ENCODE measurements at places on chromosomes 12 and 14.

DNA sequence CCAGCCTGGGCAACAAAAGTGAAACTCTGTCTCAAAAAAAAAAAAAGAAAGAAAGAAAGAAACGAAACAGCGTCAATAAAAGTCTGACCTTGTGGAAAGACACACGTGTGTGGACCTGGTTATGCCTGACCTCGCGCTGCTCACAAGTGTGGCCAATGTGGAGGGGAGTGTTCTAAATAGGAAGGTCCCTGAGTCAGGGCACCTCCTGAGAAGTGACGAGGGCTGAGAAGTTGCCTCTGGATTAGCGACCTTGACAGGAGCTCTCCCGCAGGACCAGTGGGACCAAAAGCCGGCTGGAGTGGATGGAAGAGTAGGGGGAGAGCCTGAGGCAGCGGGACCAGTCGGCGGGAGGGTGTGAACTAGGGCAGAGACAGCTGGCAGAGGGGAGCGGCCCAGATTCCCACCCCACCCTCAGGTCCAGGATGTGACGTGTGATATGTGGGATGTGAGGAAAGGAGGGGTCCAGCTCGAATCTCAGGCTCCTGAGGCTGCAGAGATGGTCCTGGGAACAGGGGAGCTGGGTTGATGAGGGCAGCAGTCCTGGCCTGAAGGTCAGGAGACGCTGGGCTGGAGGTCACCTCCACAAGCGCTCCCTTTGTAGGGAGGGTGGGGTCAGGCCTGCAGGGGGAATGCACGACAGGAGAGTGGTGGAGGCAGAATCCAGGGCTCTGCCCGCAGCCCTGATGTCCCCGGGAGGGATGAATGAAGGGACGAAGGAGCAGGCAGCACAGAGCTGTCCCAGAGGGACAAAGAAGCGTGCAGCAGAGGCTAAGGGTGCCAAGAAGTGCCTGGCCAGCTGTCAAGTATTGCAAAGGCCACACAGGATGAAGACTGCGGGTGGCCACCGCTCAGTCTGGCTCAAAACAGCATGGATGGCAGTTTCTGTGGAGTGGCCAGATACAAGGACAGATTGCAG lies 24.8 kb upstream of the GPR68 start:
- no peak for DNase-seq

GRCh38 chr12:119589097-119589496 lies 4.5 kb upstream of the TMEM233 start:
- no peak for DNase-seq

- no peak for DNase-seq
Observed at GRCh38 chr14:32817780-32818179, 120.9 kb upstream of the NPAS3 start.

- peak; percentile 87 for DNase-seq
Observed at GRCh38 chr12:50039151-50039835, 14.0 kb upstream of the RACGAP1 start.

DNA sequence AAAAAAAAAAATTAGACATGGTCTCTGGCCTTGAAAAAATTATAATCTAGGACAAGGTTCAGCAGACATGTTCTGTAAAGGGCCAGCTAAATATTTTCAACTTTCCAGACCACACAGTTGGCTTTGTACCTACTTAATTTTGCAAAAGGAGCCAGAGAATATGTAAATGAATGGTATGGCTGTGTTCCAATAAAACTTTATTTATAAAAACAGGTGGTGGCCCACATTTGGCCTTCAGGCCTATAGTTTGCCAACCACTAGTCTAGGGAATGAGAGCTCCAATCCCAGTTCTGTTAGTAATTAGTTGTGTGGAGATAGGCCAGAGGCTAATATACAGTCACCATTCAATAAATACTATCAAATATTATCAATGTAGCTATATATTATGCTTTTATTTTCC lies 29.3 kb upstream of the PWP1 start:
- no peak for DNase-seq

DNA sequence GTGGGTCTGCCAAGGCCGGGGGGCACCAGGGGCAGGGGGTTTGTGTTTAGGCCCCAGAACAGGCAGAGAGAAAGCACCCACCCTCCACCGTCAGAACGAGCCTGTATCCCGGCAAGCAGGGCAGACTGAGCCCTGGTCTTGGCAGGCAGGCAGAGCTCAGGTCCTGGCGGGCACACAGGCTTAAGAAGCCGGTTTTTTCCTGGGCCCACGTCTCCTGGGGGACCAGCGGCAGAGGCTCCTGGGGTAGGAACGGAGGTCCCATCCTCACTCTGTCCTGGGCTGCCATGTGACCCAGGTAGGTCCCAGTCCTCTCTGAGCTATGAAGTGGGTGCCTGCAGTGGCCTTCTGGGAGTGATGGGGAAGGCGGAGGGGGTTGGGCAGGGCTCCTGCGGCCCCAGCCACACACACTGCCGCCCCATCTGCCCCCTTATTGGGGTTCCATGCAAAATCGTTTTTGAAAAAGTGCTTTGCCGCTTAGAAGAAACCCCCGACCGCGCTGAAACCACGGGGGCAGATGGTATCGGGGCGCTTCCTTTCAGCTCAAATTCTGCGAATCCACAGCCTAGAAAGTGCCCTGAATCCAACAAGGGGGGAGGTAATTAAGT lies 24.2 kb downstream of the SH2B3 start:
- peak; percentile 59 for DNase-seq

DNA sequence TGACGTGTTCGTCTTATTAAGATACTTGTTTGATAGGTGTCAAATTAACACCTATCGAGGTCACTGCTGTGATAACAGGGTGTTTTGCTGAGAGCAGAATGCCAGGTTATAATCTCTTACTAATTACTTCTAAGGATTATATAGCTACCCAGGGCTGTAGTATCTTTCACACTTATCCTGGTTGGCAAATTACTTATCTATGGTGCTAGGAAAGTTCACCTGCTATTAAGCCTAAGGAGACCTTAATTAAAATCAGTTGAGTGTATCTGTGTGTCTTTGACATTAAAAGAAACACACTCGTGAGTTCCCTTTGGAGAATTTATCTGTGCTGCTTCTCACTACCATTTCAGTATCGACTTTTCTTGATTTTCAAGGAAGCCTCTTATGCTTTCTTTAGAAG lies 301.6 kb upstream of the SLC16A7 start:
- no peak for DNase-seq

GRCh38 chr12:80761838-80762237 lies 45.1 kb downstream of the MYF5 start:
- no peak for DNase-seq

- no peak for DNase-seq
Observed at GRCh38 chr12:124094733-124095132, 121.7 kb downstream of the ZNF664 start.

GRCh38 chr14:49240383-49240782 lies 345.8 kb downstream of the RPS29 start:
- no peak for DNase-seq
